Bronchial smooth muscle cell (primary cell): ENCODE measurements at places on chromosomes 3 and 15. TPM values are rescaled to one million over a fixed set of nuclear protein-coding genes. Genes with fewer than 3 reads are reported as not detected.

CIAO2A gene
- total RNA-seq = 34.3 and 82.7 TPM in 2 replicates

SMAD6 gene
- 24.9 and 37.2 TPM in 2 replicates for total RNA-seq

CYP11A1 gene
- 0.69 and 0.79 TPM in 2 replicates for total RNA-seq

TM6SF1 gene
- 1.9 and 2.0 TPM in 2 replicates for total RNA-seq

MYL3 gene
- total RNA-seq = 0.09 TPM in 1 of 2 replicates, not detected in the other
